ENCODE measurements at places on chromosomes 6 and 20.

DNA sequence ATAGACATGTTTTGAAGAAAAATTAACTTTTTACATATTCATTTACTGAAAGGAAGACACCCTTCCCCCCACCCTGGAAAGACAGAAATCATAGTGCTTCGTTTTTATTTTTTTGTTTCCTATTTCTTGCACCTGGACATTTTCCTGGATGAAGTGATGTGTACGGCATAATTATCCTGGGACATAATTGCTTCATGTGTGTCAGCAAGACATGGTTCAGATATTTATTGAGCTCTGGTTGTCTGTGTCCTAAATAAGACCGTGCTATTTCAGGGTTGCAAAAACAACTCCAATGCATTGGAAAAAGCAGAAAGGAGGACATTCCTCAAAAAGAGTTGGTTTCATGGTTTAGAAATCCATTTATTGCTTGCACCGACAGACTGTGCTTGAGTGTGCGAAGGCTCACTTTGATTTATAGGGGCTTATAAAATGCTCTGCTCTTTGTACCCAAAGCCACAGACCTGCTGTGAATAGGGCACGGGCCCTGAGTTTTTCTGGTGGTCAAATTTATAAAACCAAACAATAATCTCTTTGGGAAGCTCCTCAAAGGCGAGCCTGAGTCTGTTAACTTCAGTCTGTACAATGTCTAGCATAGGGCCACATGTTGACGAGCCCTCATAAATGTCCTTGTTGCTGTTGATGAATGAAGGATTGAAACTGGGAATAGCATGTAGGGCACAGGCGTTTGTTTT is 179.5 kb downstream of the SOX4 start:
- no peak for DNase-seq

DNA sequence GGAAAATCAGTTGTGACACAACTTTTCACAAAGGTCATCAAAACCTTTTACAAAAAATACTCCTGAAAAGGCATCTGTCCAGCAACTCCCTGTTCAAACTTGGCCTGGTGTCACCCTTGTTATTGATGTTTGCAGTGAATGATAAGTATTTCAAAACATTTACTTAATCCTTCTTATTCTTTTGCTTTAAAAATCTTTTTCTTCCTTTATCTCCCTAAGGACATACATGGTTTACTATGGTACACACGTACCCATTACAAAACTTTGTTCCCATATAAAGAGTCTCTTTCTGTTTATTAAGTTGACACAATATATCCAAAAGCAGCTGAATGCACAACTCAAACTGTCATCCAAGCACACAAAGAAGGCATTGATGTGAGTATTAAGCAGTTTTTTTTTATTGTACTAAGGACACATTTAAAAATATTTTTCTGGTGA is 17.5 kb downstream of the GSTA2 start:
- DNase-seq, result no peak

- no peak for DNase-seq
Observed at GRCh38 chr20:54223285-54223684, 15.4 kb downstream of the PFDN4 start.

GRCh38 chr6:144528743-144529425 is 243.7 kb downstream of the UTRN start:
- no peak for DNase-seq

GRCh38 chr6:14379568-14379967 is 262.0 kb downstream of the CD83 start:
- DNase-seq, result no peak

GRCh38 chr6:97689078-97689754 is 406.2 kb upstream of the MMS22L start:
- DNase-seq, result no peak

DNA sequence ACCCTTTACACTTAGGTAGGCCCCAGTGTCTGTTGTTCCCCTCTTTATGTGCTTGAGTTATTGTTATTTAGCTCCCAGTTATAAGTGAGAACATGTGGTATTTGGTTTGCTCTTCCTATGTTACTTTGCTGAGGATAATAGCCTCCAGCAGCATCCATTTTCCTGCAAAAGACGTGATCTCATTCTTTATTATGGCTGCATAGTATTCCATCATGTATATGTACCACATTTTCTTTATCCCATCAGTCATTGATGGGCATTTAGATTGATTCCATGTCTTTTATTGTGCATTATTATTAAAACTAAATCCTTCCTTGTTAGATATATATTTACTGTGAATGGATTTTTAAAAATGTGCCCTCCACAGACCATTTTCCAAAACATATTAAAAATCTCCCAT is 1137.3 kb upstream of the ADGRB3 start:
- no peak for DNase-seq

DNA sequence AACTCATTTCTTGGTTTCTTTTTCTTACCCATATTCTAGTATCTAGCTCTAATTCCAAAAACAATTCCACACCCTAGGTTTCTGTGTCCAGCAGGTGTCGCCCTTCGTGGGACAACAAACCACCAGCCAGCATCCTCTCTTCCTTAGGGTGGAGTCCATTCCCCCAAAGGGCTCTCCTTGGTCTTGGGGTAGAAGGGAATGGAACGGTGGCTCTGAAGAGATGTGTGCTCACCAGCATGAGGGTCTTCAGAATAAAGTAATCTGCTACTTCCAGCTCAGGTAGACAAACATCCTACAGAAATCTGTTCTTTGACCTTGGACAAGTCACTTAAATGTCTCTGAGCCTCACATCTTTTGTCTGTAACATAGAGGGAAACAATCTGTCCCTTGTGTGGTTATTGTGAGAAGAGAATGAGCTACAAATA is 7.2 kb downstream of the HLA-DMB start:
- DNase-seq, result peak; percentile 6

GRCh38 chr6:34447386-34447785 is 18.5 kb upstream of the PACSIN1 start:
- no peak for DNase-seq

DNA sequence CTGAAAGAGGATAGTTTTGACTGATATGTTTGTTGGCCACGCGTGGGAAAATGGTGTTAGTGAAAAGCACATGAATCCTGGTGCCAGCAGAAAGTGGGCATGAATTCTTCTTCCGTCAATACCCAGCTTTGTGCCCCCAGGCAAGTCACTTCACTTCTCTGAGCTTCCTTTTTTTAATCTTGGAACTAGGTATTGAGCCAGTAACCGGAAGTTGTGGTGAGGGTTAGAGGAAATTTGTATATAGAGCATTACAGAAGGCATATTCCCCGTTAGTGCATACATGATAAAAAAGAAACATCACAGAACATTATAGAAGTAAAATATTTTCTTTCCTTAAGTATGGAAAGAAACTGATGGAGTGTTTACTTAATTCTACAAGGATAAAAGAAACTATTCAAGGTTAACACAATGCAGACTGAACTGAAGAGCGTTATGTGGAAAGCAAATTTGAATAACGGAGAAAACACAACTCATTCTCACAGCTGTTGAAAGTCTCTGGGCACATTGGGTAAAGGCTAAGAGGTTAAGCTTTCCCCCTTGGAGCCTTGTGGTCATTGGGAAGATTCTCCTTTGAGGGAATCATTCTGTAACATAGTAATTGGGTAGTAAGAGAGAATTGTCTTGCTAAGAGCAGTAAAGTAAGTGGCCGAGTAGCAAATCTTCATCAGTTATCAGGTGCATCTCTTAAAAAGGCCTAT is 223.1 kb downstream of the BCAS1 start:
- peak; percentile 84 for DNase-seq

- DNase-seq, result no peak
Observed at GRCh38 chr20:11252447-11252846, 578.6 kb upstream of the JAG1 start.

DNA sequence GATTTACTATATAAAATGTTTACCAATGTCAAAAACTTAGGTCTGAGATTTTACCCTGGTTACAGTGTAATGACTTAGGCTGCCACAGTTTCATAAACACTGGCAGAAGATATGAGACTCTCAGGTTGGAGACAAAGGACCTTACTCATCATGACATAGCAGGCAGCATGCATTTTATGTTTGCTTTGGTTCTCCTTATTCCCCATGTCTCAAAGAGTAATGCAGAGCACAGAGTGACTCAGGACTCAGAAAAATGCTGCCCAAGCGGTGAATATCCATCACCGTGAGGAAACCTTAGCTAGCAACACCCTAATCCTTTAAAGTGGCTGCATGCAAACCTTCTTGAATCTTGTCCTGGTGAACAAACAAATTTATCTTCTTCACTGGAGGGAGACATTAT is 112.1 kb upstream of the EYS start:
- no peak for DNase-seq

DNA sequence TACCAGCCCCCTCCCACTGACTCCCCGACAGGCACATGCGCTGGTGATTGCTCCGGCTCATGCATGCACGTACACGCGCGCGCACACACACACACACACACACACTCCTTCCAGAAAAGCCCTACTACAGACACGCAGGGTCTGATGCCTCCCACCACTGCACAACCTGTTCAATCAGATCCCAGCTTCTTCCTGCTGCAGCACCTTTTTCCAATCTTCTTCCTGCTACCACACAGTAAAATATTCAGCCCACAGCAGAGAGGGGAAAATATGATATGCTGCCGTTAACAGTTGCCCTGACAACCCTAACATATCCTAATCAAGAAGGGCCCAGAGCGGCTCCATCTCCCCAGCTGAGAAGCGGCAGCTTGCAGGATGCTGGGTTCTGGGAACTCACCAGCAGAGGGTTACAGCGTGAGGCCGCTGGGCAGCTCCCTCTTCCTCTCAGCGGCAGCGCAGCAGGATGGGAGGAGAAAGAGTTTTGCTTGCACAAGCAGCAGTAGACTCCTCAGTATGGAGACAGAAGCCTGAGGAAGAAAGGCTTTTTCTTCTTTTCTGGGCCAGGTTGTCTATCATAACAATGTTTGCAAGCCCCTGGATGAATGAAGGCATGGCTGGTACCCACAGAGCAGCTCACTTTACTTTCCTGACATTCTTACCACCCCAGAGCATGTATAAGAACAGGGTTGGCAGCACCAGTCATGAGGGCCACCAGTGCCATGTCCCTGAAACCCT is 23.9 kb downstream of the MAP7 start:
- no peak for DNase-seq

GRCh38 chr20:19964289-19965265 is 52.6 kb upstream of the NAA20 start:
- DNase-seq, result no peak

DNA sequence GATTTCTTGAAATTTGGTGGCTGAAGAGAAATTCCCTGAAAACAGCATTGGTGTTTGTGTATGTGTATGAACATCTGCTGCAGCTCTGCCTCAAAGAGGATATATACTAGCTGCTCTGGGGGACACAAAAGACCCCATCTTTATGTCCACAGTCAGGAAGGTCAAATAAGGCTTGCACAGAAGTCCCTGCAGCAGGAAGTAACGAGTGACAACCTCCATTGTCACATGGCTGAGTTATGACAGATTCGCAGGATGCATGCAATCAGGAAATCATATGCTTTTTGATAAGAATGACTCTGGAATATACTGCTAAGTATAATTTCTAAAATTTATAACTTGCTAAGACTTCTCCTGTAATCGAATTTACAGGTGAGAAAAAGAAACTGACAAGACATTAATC is 225.9 kb upstream of the CST7 start:
- DNase-seq, result no peak

DNA sequence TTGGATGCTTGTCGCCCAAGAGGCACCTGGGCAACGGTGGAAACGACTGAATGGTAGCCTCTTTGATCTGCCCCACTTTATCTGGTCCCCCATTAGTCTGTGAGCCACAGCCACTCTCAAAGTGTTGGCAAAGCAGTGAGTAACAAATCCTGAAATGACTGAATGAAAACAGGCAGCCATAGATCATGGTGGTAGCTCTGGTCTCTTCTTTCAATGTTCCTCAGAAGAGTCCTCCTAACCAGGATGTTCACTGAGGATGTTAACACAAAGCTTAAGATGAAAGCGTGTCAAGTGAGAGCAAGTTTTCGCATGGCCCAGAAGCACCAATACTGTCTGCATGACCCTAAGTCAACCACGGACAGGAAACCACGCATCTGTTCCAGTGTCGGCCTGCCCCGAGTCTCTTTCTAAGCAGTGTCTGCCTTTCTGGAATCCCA is 107.3 kb downstream of the IRF4 start:
- DNase-seq, result peak; percentile 20

- DNase-seq, result no peak
Observed at GRCh38 chr6:56524891-56525703, 117.6 kb downstream of the DST start.

DNA sequence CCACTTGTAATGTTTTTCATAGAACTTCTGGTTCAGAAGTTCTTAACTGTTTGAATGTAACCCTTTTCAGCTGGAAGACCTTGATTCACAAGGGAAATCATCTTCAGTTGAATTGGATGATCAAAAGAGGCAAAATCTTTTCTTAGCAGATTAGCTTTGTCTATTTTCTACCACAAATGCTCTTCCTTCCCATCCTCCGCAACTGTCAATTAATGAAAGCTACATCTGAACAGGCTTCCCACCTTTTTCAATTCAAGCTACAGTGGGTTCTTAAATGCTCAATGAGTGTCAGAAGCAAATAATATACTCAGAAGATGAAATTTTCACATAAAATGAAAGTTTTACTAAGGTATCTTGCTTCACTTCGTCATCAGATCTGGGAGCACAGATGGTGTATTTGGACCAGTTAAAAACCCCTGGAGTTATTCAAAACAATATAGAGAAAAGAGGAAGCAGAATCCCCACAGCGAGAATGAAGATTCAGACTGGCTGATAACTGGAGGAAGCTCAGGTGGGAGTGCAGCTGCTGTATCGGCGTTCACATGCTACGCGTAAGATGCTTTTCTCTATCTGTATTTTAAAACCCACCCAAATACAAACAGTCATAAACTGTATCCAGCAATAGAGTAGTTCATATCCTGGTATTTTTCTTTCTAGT is 19.4 kb downstream of the QRSL1 start:
- DNase-seq, result no peak

DNA sequence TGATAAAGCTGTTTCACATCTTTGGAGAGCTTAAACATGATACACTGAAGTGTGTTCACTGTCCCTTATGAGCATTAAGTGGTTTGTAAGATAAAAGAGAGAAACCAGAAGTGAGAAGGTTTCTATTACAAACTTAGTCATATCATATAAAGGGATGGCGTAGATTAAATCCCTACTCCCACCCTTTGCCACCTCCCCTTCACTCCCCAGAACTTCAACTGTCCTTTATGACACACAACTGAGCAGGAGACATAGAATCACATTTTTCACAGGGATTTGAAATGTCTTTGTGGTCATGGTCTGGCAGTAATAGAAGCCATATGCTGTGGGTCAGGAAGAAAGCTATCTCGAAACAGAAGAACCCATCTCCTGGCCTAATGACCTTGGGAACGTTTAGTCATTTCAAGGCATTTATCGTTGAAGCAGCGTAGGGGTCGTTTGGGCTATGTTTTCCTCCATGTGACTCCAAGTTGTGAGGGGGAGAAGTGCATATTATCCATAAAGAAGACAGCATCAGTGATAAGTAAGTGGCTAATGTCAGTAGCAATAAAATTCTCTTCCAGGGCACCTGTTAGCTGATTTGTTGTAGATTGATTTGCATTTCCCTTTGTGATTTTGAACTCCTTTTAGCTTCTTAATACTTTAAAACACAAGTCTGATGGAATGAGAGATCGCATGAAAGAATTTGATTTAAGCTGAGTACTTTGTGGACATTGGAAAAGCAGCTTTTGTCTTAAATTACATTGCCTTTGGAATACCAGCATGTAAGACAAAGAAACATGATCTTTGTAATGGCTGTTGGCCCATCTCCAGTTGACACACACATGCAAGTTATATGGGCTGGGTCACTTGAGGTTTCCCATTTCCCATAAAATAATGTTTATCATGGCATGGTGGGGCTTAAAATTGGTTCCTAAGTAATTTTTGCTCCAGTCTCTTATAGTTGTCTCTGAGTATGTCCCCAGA is 501.5 kb upstream of the FLRT3 start:
- DNase-seq, result no peak
